T-cell (primary cell): ENCODE measurements at places on chromosomes 13 and 19.

- H3K36me3 ChIP-seq: no peaks in the 10 kb centered on the region
- DNase-seq: no peak
- H3K27me3 ChIP-seq: no peaks in the 10 kb centered on the region
- H3K4me3 ChIP-seq: no peak overlapping the region
- H3K4me1 ChIP-seq: peaks cover 35% of the 10 kb centered on the region
Measured at GRCh38 chr19:45771311-45771933, 2.4 kb upstream of the SIX5 start.

- H3K4me3 ChIP-seq: no peak overlapping the region
- H3K4me1 ChIP-seq: no peaks in the 10 kb centered on the region
- H3K36me3 ChIP-seq: no peaks in the 10 kb centered on the region
Measured at GRCh38 chr13:53848366-53848961, 819.9 kb downstream of the OLFM4 start.

DNA sequence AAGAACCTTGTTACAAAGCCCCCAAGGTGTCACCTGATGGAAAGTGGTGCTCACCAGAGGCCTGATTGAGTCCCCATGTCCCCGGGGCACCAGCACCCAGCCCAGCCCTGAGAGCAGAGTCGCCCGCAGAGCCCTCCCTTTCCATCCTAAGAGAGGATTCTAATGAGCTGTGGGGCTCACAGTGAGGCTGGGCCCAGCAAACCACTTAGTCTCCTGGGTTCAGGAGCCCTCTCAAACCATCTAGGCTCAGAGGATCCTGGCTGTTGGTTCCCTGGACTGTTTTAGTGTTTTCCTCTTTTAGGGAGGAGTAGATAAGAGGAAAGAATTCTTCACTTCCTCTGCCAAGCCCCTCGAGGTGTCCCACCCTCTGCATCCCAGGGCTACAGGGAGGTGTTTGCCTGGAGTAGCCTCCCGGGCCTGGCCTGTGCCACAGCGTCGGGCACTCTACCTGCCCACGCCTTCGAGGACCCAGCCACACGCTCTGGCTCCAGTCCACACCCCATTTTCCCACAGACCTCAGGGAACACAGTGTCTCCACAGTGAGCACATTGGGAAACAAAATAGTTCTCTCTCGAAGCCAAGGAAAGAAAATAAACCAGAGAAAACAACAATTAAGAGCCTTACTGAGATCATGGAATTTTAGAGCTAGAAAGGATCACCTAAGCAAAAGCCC, 34.4 kb downstream of the DHRS12 start:
- no peak for DNase-seq
- peaks cover 4% of the 10 kb centered on the region for H3K4me1 ChIP-seq
- no peak overlapping the region for H3K27ac ChIP-seq
- H3K4me3 ChIP-seq: no peak overlapping the region

DNA sequence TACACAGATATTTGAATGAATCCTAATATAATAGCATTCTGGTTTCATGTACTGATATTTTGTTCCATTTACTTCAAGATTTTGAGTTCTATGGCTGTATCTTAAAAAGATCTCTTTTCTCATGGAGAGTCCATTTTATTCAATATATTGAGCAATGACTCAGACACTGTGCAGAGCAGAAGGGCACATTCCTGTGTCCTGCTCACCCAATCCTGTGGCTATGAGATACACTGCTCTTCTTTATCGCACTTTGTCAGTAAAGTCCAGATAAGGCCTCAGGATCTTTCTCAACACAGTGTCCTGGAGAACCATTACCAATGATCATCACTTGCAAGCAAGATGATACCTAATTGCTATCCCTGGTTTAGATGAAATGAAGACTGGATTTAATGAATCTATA, 155.0 kb downstream of the CYSLTR2 start:
- no peak for DNase-seq
- peaks cover 6% of the 10 kb centered on the region for H3K4me1 ChIP-seq
- H3K36me3 ChIP-seq: no peaks in the 10 kb centered on the region
- no peaks in the 10 kb centered on the region for H3K27me3 ChIP-seq

DNA sequence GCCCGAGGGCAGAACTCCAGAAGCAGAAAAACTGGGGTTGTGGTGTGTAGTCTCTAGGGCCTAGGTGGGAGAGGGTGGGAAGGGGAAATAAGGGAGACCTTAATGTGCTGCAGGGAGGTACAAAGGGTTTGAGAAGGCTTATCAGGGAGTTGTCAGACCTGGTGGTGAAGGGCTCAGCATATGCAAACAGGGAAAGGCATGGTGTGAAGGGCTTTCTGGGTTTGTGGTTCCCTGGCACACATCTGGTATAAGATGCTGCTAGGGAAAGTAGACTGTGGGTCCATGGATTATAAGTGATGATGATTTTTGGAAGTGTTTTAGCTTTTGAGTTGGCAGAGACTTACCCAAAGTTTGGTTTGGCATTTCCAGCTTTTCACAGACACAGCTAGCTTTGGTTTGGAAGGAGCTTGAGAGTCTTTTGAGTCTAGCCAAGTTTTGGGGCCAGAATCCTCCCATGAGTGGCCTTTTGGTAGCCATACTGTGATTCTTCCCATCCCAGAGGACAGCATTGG, 2.2 kb downstream of the TRIM28 start:
- H3K27ac ChIP-seq: peak overlapping the region; percentile 44
- H3K36me3 ChIP-seq: peaks cover 50% of the 10 kb centered on the region
- no peak for DNase-seq
- peaks cover 12% of the 10 kb centered on the region for H3K4me1 ChIP-seq
